Caki2 (cell line): ENCODE measurements at places on chromosomes 2 and 18.

DNA sequence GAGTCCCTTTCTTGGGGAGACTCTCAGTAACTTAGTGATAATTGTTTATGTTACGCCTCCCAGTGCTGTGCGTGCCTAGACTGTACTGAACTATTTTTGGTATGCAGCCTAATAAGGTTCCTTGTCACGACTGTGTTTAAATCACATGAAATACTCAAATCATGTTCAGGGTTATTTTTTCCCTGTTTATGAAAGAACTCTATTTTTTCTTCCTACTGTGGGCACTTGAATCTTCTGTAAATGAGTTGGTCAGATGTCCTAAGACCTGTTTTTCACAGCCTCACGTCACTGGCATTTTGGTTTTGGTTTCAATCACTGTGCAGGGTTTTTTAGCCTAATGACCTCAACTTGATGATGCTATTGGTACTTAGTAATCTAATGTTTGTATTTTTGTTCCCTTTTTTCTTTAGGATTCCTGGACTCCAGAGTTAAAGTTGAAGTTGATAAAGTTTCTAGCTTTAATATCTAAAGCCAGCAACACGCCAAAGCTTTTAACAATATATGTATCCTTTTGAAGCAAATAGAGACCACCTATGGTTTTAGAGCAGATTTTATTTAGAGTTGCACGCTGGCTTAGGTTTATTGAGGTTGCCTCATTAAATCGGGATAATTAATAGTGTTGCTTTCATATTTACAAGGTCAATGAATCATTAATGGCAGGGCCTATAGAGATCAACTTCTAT is 24.0 kb downstream of the ARMC9 start:
- no peak for DNase-seq

DNA sequence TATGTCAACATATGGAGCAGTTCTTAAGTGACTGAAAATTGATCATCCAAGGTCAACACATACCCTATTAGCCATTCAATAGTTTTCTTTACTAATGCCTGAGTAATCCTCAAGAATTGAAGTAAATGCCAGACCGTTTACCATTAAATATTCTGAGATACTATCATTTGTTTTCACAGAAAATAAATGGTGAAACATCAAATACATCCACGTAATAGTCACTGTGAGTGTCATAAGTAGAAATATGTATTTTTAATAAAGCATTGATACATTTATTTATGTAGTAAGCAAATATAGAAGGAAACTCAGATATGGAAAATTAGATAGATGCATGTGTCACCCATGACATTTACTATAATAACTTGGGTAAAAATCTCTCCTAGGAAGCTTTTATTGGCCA is 927.8 kb upstream of the NRXN1 start:
- no peak for DNase-seq

DNA sequence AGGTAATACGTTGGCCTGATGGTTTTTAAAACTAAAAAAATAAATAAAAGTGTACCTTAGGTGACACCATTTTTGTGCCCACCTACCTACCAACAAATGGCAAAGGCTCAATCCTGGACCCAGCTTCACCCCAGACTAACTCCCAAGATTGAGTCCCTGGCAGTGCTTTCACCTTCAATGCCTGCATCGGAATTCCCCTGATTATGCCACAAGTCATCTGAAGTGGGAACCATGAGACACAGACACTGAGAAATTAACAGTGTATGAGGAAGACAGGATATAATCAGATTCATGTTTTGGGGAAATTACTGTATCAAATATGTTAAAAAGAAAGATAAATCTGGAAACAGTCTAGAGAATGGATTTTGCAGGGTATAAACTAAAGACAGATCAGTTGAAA is 41.6 kb downstream of the ZBTB14 start:
- DNase-seq, result peak; percentile 66

- no peak for DNase-seq
Observed at GRCh38 chr2:42192652-42193566, 23.8 kb downstream of the EML4 start.

- DNase-seq, result no peak
Observed at GRCh38 chr2:120293096-120294007, 40.7 kb downstream of the RALB start.

- DNase-seq, result no peak
Observed at GRCh38 chr2:127118467-127118866, 11.5 kb upstream of the BIN1 start.
